Stimulated activated CD8-positive, alpha-beta memory T cell treated with anti-CD3 and anti-CD28 coated beads, Interleukin-4, amount 100 ng/mL, for 4 hours (primary cell): ENCODE measurements at places on chromosomes 11 and 22.

GRCh38 chr22:32803020-32803737 lies 1.7 kb downstream of the TIMP3 start:
- DNase-seq: no peak

GRCh38 chr11:66409226-66409625 lies 11.6 kb upstream of the NPAS4 start:
- DNase-seq: no peak

DNA sequence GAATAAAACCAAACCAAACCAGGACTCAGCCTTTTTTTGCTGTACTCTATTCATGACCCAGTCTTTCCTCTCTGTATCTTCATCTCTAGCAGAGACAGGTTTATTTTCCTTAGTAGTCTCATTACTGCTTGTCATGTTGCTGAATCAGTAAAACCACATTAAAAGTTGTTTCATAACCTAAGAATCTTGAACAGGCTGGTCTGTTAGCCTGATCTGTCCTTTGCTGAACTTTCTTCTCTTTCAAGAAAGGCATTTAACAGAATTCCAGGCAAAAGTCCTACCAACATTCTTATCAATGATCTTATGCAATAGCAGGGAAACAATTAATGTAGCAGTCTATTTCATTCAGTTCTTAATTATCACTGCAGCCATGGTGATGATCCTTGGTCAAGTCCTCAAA lies 197.7 kb downstream of the CASP12 start:
- no peak for DNase-seq

- DNase-seq: no peak
Observed at GRCh38 chr11:69926376-69927050, 107.3 kb upstream of the FGF3 start.

GRCh38 chr22:49633010-49633324 lies 194.7 kb downstream of the BRD1 start:
- no peak for DNase-seq

GRCh38 chr11:9839550-9839949 lies 175.7 kb downstream of the SWAP70 start:
- no peak for DNase-seq

DNA sequence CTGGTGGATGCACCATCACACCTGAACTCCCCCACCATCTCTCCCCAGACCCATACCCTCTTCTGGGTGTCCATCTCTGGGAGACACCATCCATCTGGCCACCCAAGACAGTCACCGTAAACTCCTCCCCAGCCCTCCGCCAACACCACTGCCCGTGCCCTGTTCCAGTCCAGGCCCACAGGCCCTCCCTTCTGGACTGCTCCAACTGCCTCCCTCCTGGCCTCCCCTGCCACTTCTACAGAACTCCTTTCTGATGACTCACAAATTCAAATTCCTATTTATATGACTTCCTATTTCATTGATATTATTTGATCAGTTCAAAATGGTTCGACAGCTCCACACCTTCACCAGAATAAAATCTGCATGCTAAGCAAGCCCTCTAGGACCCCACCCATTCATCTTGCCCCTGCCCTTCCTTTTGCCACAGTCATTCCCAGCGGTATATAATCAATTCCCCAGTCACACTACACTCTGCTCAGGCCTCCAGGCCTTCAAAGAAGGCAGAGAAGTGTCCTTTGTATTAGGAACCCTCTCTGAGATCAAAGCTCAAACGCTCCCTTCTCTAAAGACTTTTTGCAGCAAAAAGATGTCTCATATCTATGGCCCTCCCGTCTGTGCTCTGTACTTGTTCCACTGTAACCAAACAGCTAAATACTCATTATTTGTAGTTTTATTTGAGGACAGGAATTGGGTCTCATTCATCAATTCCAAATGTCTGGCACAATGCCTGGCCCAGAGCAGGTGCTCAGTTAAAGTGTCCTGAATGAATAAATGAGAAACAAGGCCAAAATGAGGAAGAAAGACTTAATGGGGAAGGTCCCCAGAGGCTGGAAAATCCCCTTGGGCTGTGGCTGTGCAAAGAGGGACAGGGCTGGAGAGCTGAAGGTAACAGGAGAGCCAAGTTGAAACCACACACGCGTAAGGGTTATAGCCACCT lies 29.0 kb downstream of the MYH9 start:
- DNase-seq: no peak

DNA sequence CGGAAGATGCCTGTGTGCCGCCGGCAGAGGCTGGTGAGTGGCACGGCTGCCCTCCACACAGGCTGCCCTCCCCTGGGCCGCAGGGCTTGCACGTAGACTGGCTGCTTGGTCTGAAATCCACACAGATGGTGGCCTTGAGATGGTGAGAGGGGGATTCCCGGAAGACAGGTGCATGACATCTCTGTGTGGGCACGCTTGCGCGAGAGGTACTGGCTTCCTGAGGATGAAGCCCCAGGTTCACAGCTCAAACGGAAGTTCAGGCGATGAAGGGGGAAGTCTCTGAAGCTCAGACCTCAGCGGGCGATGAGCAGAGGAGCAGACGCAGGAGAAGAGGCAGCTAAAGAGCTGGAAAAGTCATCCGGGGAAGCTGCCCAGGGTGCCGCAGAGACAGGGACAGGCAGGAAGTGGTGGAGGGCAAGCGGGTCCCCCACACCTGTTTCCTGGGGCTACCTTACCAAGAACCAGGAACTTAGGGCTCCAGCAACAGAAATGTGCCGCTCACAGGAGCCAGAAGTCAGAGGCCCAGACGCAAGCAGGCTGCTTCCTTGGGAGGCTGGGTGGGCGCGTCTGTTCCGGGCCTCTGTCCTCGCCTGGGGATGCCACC lies 7.2 kb downstream of the CRELD2 start:
- peak; percentile 63 for DNase-seq

DNA sequence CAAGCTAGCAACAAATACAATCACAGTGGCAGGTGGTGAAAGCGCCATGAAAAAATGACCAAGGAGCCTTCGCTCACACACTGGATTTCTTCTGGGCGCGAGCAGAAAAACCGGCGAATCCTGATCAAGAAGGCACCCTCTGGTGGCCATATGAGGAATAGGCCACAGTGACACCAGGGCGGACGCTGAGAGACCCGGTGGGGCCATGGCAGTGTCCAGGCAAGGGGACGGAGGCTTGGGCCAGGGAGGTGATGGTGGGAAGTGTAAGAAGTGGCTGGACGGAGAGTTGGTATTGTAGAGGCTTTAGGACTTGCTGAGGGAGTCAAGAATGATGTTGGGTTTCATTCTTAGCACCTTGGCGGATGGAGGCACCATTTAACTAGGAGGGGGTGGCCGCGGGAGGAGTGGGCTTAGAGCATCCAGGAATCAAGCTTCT lies 16.9 kb upstream of the RAC2 start:
- no peak for DNase-seq

- no peak for DNase-seq
Observed at GRCh38 chr11:94725097-94725496, 43.1 kb upstream of the AMOTL1 start.

- DNase-seq: no peak
Observed at GRCh38 chr22:24233235-24233634, 11.6 kb downstream of the GGT5 start.

- no peak for DNase-seq
Observed at GRCh38 chr11:35126000-35126878, 12.7 kb upstream of the CD44 start.

GRCh38 chr22:38176170-38176741 lies 5.4 kb downstream of the PLA2G6 start:
- no peak for DNase-seq

DNA sequence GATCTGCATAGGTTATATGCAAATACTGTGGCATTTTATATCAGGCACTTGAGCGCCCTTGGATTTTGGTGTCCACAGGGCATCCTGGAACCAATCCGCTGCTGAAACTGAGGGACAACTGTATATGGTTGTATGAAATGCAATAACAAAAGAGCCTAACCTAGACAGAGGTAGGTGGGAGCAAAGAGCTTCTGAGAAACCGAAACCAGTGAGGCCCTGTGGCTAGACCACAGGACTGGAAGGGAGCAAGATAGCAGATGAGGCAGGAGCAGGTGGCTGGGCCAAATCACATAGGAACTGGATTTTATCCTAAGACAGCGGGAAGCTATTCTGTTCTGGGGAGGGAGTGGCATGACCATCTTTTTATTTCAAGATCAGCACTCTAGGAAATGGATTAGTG lies 30.1 kb downstream of the RCN1 start:
- DNase-seq: no peak

- DNase-seq: no peak
Observed at GRCh38 chr11:5245155-5245554, 4.5 kb downstream of the HBG1 start.

GRCh38 chr11:118705111-118705741 lies 25.8 kb upstream of the TREH start:
- no peak for DNase-seq

- DNase-seq: no peak
Observed at GRCh38 chr11:114811971-114812370, 133.6 kb downstream of the NXPE2 start.

- no peak for DNase-seq
Observed at GRCh38 chr11:129021295-129021694, 78.6 kb upstream of the TP53AIP1 start.

GRCh38 chr11:64545619-64546018 lies 45.4 kb upstream of the SLC22A12 start:
- no peak for DNase-seq

GRCh38 chr11:15497366-15497765 lies 382.6 kb downstream of the INSC start:
- DNase-seq: no peak

GRCh38 chr22:32572741-32573500 lies 98.3 kb downstream of the FBXO7 start:
- DNase-seq: no peak

DNA sequence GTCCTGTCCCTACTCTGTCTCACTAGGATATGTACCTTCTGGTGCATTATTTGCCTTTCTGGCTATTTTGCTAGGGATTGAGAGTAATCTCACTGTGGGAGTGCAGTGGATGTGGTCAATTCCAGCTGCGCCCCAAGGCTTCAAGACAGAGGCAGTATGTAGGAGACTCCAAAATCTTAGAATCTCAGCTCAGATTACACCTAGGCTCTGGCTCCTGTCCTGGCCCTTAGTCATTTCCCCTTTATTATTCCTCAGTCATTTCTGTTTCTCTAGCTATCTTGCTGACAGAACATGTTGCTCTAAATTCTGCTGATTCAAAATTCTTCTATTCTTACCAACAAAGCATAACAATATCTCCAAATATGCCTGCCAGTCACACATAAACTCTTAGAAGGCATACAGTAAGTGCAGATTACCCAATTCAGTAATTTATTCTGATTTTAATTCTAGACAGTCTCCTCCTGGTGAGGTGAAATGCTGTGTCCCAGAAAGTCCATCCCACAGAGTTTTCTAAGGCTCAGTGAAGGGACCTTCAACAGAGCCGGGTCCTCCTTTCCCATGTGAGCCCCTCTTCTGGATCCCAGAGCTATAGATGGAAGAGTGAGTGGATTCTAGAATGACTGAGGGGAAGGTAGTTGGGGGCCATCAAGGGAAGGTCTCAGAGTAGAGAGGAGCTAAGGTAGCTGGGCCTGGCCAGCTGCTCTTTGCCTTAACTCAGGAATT lies 24.3 kb upstream of the GLYATL1 start:
- no peak for DNase-seq

DNA sequence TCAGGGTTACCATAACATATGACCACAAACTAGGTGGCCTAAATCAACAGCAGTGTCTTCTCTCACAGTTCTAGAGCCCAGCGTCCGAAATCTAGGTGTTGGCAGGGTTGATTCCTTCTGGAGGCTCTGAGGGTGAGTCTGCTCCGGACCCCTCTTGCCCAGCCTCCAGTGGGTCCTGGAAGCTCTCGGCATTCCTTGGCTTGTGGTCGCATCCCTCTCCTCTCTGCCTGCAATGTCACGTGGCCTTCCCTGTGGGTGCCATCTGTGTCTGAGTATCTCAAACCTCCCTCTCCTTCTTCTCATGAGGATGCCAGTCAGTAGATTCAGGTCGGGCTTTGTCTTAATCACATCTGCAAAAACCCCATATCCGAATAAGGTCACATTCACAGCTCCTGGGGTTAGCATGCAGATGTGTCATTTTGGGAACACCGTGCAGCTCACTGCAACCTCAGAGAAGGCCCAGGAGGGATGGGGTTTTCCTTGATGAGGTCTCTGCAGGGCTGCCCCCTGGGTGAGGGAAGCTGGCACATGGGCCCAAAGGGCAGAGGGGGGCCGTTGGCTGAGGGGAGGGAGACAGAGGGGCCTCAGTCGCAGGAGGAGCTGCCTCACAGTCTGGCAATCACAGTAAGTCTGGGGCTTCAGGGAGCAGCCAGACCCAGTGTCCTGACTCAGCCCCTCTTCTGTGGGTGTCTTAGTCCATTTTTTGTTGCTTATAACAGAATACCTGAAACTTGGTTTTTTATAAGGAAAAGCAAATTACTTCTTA lies 41.2 kb downstream of the PARVG start:
- DNase-seq: no peak

DNA sequence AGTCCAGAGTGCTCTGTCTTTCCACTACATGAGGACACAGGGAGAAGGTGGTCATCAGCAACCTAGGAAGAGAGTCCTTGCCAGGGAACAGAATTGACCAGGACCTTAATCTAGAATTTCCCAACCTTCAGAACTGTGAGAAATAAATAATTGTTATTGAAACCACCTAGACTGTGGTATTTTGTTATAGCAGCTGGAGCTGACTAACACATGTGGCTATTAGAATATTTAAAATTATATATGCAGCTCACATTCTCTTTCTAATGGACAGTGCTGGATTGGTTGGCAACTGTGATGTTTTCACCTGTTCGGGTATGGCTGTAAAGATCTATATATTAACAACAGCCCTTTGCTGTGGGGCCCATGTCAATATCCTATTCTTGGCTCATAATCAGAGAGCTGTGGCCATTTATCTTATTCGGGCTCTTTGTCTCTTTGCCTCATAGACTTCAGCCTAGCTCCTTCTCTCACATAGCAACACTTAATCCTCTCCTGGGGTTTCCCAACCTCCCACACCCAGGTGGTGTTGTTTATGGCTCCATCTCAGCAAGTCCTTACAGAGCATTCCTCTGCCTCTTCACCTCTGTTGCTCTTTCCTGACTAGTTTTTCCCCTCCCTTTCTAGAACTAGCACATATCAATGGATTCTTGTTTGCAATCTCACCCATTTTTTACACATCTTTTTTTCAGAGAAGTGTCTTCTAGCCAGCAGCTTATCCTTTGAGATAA lies 46.4 kb upstream of the AMOTL1 start:
- DNase-seq: no peak

DNA sequence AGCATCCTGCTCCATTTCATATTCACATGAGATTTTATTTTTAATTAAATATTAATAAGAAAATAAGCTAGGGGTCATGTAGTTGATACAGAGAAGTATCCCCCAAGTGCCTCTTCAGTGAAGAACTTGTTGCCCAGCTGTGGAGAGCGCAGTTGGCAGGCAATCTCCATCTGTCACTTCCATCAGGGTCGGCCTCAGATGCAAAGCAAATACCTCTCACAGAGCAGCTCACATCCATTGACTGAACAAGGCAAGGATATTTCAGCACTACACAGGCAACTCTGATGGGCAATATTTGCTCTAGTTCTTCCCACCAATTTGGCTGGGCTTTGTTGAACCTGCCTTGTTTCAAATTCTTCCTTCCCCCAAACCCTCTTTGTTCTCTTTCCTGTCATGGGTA lies 129.4 kb downstream of the NOX4 start:
- DNase-seq: no peak

GRCh38 chr22:24285245-24285644 lies 14.6 kb downstream of the SPECC1L start:
- DNase-seq: no peak

GRCh38 chr11:126561327-126561893 lies 205.9 kb downstream of the ST3GAL4 start:
- DNase-seq: no peak

GRCh38 chr11:7668464-7668863 lies 4.8 kb downstream of the CYB5R2 start:
- DNase-seq: no peak

GRCh38 chr11:62497132-62497801 lies 49.3 kb downstream of the AHNAK start:
- no peak for DNase-seq

GRCh38 chr22:47686594-47687345 lies 924.3 kb downstream of the TBC1D22A start:
- DNase-seq: no peak
